ENCODE measurements at places on chromosomes 11 and 22.

DNA sequence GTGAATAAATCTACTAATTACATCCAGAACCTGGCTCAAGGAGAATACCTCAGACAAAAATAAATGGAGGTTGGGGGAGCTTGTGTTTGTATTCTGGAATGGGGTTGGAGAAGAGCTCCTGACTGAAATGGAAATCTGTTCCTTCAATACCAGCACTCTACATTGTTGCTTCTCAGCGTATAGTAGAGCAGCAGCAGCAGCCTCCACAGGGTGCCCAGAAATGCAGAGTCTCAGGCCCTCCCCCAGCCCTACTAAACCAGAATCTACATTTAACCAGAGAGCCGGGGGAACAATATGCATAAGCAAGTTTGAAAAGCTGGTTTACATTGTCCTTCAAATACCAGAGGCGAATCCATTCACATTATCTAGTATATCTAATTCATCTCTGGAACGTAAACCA lies 474.8 kb downstream of the NTM start:
- no peak for DNase-seq

DNA sequence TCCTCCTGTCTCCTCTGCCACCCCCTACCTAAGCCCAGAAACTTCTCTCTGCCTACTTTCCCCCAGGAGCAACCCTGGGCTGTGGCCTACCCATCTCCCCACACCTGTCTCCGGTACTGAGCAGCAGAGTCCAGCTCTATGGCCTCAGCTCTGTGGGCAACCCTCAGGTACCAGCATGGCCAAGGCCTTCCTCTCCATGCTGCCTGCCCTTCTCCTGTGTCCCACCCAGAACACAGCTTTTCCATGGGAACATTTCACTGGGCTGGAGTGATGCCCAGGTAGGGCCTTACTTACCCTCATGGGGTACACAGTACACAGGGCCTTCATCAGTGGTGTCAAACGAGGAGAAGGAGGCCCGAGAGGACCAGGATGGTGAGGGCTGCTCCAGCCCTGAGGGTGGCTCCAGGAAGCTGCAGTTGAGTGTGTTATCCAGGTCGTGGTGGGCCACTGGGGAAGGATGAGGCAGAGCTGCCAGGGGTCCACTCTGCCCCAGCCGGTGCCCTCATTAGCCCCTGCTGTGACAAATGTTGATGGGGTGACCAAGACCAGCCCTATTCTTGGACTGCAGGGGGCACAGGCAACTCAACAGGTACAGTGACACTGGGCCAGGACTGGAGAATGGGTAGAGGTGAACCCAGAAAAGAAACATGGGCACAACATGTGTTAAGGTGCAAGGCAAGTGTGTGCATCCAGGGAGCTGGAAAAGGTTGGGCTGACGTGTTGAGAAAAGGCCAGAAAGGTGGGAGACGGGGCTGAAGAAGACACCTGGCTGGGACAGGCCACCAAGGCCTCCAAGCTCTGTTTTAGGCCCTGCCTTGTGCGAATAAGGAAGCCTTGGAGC lies 10.3 kb downstream of the SCARF2 start:
- no peak for DNase-seq

- DNase-seq: no peak
Measured at GRCh38 chr22:23187871-23188700, 7.8 kb downstream of the BCR start.

DNA sequence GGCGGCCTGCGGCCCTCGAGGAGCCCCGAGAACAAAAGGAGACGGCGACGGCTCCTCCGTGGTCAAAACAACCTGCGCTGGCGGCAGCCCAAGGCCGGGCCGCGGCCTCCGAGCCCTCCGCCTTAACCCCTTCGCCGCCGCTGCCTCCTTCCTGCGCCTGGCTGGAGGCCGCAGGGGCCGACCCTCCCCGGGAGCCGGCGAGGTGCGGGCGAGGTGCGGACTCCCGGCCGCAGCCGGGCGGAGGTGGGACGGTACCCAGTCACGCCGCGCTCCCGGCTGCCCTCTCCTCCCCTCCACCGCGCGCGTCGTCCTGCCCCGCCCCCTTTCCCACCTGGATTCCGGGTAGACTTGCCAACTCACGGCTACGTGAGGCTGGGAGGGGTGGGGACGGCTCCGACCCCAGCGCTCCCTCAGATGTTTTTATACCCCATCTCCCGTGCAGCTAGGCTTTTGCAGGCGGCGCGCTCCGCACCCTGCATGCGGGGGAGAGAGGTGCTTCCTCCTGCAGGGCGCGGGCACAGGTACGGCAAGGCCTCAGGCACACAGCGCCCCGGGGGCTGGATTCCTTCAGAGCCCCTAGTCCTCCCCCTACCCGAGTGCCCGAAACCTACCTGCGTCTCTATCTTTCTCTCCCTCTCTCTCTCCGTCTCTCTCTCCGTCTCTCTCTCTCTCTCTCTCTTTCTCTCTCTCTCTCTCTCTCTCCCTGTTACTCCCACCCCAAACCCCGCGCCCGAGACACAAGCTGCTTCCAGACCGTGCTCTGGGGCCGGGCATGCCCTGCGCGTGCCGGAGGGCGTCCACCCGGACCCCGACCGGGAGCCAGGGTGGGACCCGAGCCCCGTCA lies 2.0 kb downstream of the PDGFB start:
- peak; percentile 34 for DNase-seq

DNA sequence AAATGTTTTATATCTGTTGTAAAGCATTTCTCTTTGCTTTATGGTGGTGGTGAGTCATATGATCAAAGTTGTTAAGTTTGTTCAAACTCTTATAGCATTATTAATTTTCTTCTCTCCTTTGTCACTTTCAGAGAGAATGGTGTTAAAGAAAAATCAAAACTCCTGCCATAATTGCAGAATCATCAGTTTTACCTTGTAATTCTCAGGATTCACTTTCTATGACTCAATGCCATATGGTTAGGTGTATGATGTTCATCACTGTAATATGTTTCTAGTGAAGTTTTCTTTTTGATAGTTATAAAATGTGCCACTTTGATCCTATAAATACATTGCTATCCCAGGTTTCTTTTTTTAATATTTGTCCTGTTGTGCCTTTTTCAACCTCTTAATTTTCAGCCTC lies 13.7 kb upstream of the KDM4E start:
- no peak for DNase-seq

- DNase-seq: no peak
Measured at GRCh38 chr11:36098087-36098486, 154.2 kb downstream of the LDLRAD3 start.

All from CD4-positive, alpha-beta T cell treated with Interleukin-1 beta for 1 hour (primary cell).